Stimulated activated CD8-positive, alpha-beta memory T cell treated with anti-CD3 and anti-CD28 coated beads, Interleukin-4, amount 100 ng/mL, for 24 hours (primary cell): ENCODE measurements at places on chromosomes 1 and 21.

DNA sequence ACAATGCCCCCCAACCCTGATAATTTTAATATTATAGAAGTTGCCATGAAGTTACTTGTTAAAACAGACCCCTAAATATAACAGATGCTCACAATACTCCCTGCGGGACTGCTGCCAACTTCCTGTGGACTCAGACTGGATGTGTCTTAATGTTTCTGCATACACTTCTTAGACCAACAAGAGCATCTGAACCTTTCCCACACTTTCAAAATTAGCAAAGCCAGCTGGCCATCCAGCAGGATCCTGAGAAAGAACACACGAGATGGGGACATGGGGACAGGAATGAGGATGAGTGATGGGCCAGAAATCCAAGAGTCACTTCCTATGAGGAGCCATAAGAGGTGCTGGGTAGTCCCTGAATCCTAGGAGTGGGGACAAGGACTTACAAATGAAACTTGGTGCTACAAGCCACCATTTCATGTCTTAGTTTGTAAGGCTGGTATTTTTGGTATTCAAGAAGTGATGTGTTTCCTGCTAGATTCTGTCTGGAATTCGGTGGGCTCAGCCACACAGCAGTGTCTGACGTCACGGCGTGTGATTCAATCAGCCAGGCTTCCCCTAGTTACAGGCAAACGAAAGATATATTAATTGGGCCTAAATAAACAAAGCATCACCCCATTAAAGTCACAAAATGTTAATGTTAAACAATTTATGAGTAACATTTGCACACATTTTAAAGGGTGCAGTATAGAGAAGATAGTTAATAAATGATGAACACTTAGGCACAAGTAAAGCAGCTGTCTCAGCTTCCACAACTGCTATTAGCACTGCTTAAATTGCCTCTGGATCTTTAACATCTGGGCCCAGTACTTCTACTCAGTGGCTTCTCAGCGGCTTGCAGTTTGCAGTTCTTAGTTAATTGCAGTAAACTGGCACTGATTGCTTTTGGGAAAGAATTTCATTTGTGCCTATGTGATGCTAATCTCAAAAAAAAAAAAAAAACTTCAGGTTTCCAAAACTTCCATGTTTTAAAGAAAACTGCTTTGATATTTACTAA, 41.2 kb upstream of the RGS8 start:
- DNase-seq = no peak

DNA sequence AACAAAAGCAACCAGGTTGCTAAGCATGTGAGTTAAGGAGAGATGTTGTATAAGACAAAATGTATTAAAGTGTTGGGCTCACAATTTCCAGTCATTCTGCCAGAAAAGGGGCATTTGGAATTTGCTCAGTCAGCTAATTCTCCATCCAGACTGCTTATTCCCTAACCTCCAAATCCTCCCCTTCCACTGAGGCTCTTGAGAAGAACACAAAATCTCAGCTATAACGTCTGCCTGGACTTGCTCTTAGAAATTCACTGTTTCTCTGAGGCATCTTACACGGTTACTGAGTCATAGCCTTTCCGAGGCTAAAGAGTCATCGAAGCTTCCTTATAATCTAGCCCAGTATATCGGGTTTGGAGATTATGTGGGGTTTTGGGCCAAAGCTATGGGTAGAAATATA, 548.2 kb upstream of the ADGRL4 start:
- DNase-seq = no peak

DNA sequence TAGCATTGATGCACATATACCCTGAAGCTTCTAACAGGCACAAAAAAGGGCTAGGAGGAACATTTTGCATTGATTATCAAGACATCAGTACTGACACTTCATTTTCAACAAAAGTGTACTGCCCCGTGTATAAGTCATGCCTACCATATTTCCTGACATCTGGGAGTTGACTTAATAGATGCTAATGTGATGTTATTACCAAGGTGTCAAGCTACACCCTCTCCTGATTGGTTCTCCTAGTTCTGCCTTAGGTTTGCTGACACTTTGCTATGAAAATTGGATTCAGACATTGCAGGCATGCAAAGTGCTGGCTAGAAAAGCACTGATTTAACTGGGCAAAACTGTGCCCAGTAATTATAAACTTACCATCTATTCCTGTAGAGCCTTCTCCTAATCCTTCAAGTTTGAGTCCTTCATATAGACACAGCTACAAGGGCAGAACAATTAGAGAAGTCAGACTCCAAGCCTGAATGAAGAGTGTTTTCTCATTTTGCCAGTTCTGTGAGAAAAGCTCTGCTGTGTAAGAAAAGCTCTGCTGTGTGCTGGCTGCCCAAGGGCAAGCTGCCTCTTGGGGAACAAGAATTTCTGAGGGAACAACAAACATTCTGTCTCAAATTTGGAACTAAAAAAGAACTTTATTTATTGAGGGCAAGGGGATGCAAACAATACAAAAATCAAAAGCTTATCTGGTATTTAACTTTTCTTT, 11.2 kb downstream of the S100A10 start:
- DNase-seq = no peak

DNA sequence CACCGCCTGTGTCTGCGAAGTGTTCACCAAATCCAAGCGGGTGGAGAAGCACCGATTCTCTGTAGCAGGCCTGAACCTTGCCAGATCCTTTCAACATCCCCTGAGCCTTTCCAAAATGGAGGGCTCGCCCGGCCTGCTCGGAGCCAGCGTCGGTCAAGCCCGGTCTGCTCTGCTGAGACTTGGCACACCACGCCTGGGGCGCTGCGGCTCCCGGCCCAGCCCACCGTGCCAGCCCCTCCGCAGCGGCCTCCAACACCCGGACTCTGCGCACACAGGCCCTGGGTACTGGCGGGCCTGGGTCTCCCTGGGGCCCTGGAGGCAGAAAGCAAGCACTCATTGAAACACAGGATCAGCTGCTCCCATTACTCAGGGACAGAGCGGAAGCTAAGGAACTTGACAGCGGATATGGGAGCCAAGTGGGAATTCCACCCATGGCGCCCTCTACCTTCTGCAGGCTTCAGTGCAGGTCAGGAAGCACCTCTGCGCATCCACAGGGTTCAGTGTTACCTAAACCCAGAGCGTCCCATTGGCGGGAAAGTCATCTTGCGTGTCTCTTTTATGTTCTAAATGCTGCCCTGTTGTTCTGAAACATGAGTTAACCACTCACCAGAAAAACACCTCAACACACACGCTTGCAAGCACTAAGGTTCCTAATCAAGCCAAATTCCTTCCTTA, 159.9 kb downstream of the ZBTB18 start:
- DNase-seq = no peak

DNA sequence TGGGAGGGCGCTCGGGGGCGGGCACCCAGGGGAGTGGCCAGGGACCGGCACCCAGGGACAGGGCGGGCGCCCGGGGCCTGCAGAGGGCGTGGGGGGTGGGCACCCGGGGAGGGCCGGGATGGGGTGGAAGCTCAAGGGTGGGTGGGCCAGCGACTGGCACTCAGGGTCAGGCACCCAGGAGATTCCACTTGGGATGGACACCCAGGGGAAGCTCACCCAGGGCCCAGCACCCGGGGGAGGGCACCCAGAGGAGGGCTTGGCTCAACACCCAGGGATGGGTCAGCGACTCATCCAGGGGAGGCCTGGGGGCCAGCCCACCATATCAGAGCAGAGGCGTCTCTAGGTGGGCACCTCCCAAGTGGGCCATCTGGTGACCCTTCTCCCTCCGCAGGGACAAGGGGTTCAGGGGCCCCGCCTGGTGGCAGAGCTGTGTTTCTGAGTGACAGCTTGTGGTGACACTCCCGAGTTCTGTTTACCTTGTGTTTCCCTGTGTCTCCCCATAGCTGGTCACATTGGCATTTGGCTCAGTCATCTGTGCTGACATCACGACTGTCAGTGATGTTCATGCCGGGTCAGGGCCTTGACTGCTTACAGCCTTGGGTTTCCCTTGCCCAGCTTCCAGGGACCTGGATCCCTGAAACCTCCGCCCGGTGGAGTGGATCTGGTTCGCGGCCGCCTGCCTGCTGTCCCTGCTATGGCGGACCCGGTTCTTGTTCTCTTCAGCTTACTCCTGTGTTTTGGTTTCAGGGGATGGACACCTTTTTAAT, 749 bp downstream of the IBA57 start:
- DNase-seq = peak; percentile 31
